ENCODE measurements at places on chromosomes 2 and 18. TPM values are rescaled to one million over a fixed set of nuclear protein-coding genes. Genes with fewer than 3 reads are reported as not detected.
A peak's percentile ranks its signal among the peaks of the same experiment; 100 is the strongest.

DNA sequence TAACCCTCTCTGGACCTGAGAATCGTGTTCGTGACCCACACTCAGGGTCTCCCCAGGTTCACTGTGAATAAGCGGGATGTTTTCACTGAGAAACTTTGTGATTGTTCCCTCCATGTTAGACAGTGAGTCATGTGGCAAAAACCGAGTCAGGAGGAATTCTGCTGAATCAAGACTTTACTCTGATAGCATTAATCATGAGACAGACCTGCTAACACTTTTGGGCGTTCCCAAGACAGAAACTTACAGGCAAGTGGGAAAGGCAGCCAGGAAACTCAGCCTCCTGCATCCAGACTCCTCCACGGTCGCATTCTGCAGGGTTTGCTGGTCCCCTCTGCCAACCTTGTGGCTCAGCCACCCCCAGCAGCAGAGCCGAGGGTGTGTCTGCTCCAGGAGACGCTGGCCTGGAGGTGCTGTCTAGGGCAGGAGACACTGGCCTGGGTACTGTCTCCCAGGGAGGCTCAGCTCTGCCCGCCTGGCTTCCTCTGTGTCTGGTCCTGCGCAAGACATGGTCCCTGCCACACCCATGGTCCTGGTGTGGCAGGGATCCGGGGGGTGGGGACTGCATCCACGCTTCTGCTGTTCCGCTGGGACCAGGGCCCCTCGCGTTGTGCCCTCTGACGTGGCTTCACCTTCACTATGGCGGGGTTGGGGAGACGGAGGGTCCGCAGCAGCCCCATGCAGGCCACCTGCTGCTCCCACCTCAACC is 177.4 kb downstream of the TWIST2 start:
- DNase-seq: no peak

DNA sequence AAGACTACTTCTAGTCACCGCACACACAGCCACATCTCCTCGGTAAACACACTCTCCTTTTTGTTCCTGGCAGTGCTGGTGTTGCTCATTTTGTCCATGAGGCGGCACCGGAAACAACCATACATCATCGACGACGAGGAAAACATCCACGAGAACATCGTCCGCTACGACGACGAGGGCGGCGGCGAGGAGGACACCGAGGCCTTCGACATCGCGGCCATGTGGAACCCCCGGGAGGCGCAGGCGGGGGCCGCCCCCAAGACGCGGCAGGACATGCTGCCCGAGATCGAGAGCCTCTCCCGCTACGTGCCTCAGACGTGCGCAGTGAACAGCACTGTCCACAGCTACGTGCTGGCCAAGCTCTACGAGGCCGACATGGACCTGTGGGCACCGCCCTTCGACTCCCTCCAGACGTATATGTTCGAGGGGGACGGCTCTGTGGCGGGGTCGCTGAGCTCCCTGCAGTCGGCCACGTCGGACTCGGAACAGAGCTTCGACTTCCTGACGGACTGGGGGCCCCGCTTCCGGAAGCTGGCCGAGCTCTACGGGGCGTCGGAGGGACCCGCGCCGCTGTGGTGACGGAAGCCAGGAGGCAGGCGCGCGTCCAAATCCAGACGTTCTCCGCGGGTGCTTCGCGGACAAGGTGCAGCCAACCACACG is 221.0 kb downstream of the CDH20 start:
- peak; percentile 22 for DNase-seq

- no peak for DNase-seq
Observed at GRCh38 chr2:211367711-211368110, 811.3 kb downstream of the CPS1 start.

- no peak for DNase-seq
Observed at GRCh38 chr2:216281876-216282275, 90.4 kb downstream of the MARCHF4 start.

DNA sequence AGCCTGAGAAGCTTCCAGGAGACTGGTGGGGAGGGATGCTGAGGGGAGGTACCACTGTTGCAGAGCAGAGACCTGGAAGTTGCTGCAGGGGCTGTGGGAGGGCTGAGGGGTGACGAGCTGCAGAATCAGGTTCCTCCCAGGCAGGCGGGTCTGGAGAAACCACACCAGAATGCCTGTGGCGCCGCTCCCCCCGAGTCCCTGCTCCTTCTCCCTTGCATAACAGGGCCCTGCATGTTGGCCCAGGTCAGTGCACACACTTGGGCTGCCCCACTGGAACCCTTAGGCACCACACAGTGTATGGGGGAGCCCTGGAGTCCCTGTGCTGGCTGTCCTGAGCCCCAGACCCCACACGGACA is 60.4 kb downstream of the ARL4C start:
- no peak for DNase-seq

GRCh38 chr18:49784427-49785185 is 28.7 kb downstream of the ACAA2 start:
- no peak for DNase-seq

GRCh38 chr2:3009005-3009404 is 368.6 kb downstream of the EIPR1 start:
- DNase-seq: no peak

NCKAP5 gene
- total RNA-seq: not detected

FN1 gene
- not detected for total RNA-seq

RFTN2 gene
- total RNA-seq: not detected

SERPINB7 gene
- not detected for total RNA-seq

PMAIP1 gene
- total RNA-seq: 69.6 TPM

EIF4E2 gene
- 67.0 TPM for total RNA-seq

TMEM200C gene
- total RNA-seq: not detected

C2orf66 gene
- total RNA-seq: not detected

Measured in B cell (primary cell).